AG10803 (cell line): ENCODE measurements at places on chromosomes 11 and 22.

- no peak for DNase-seq
Observed at GRCh38 chr22:20771918-20772625, 1.8 kb upstream of the SERPIND1 start.

GRCh38 chr11:57440744-57441414 is 14.0 kb upstream of the SLC43A3 start:
- no peak for DNase-seq

DNA sequence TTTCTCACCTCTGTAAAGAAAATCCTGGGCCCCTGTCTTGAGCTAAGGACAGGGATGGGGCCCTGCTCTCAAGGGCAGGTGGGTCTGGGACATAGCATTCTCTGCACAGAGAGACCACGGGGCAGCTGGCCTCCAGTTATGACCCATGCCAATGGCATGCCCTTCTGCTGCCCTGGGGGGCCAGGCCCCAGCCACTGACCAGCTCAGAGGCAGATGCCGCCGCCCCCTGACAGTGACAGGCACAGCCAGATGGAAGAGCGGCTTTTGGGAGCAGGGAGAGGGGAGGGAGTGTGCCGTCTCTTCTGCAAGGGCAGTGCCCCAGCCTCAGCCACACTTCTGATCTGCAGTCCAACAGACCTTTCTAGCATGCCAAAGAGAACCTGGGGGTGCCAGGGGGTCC is 114.8 kb upstream of the NAV2 start:
- no peak for DNase-seq

GRCh38 chr11:67556244-67556643 is 27.4 kb upstream of the GSTP1 start:
- DNase-seq = no peak

DNA sequence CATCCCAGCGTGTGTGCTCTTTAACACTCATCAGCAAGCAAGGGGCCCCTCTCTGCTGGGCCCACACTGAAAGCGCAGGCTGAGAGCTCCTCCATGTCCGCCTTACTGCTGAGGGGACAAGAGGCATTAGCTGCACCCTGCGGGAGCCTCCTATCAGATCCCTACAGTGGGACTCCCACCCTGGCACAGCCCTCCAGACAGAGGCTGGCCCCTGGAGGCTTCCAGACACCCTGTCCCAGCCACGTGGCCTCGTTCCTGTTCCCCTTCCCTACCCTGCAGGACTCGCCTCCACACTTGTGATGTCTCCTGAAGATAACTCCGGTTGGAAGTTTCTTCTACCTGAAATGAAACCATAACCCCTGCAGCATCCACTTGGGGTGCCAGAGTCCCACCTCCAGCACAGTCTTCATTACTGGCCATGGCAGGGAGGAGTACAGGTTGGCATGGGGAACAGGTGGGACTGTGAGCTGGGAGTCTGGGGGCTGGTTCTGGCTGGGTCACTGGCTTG is 5.0 kb upstream of the SH3BP1 start:
- no peak for DNase-seq

DNA sequence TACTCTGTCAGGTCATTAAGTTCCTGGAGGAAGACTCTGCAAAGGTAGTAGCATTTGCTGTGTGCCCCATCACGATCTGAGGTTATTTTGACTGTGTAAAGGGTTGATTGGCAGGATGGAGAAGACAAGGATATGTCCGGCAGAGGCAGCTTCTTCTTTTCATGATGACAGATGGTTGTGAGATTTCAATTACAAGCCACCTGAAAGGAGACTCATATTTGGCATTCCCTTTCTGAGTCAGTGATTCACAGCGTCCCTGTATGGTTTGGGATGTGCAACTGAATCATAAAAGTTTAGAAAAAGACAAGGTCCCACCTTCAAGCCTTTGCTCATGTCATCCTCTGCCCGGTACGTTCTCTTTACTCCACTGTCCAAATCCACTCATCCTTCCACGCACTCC is 113.4 kb downstream of the MTNR1B start:
- DNase-seq = no peak

DNA sequence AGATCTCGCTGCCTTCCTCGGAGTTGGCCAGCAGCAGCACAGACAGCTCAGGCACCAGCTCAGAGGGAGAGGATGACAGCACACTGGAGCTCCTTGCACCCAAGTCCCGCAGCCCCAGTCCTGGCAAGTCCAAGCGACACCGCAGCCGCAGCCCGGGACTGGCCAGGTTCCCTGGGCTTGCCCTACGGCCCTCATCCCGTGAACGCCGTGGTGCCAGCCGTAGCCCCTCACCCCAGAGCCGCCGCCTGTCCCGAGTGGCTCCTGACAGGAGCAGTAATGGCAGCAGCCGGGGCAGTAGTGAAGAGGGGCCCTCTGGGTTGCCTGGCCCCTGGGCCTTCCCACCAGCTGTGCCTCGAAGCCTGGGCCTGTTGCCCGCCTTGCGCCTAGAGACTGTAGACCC is 6.4 kb downstream of the PLA2G3 start:
- no peak for DNase-seq

GRCh38 chr11:60933416-60934123 is 9.3 kb downstream of the TMEM132A start:
- DNase-seq = no peak

DNA sequence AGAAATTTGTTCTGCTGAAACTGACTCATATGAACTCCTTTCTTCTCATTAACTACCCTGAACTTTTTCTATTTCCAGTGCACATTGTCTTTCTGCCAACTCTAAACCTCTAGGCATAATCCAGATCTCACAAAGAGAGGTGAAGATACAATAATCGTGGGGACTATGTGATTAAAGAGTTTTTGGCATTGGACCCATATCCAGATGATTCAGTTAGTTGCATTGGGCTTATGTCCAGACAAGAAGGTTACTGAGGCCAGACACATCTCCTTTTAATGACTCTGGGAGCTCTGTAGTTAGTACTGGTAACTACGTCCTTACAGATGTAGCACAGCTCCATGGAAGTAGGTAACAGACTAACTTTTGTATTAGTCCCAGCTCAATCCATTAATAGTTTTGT is 273.0 kb downstream of the CASP12 start:
- DNase-seq = peak; percentile 17

- DNase-seq = no peak
Observed at GRCh38 chr22:31836010-31836409, 82.2 kb downstream of the DEPDC5 start.

DNA sequence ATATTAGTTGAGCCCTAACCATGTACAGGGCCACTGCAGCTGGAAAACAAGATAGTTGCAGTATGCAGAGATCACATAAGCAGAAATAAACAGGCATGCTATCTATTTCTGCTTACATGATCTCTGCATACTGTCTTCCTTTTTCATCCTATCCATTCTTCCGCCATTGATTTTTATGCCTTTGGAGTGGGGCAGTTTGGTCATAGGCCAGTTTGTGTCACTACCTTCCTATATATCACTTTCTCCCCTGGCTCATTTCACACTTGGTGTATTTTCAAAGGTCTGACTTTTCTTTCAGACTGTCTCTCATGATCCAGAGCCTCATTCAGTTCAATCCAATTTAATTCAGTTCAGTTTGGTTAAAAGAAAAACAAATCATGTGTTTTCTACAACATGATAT is 829.6 kb downstream of the KCNA4 start:
- DNase-seq = no peak

DNA sequence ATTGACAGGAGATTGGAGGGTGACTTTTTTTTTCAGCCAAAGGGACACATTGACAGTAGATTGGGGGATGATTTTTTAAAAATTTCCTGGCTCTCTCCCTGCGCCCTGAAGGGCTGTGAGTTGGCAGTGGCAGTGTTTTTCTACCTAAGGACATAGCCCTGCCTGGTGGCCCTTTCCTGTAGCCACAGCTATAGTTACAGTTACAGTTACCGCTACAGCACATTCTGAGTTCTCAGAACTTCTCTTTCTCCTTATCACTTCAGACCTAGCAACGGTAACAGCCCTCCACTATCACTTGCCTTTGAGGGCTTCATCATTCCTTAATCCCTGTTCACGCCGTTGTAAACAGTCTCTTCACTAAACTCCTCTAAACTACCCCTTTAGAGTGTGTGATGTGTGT is 684 bp downstream of the MRGPRX2 start:
- DNase-seq = no peak
